MV-4-11 (cell line): ENCODE measurements at places on chromosomes 6 and 20.

GRCh38 chr20:57480444-57481160 is 44.3 kb downstream of the CTCFL start:
- peak; percentile 31 for DNase-seq

DNA sequence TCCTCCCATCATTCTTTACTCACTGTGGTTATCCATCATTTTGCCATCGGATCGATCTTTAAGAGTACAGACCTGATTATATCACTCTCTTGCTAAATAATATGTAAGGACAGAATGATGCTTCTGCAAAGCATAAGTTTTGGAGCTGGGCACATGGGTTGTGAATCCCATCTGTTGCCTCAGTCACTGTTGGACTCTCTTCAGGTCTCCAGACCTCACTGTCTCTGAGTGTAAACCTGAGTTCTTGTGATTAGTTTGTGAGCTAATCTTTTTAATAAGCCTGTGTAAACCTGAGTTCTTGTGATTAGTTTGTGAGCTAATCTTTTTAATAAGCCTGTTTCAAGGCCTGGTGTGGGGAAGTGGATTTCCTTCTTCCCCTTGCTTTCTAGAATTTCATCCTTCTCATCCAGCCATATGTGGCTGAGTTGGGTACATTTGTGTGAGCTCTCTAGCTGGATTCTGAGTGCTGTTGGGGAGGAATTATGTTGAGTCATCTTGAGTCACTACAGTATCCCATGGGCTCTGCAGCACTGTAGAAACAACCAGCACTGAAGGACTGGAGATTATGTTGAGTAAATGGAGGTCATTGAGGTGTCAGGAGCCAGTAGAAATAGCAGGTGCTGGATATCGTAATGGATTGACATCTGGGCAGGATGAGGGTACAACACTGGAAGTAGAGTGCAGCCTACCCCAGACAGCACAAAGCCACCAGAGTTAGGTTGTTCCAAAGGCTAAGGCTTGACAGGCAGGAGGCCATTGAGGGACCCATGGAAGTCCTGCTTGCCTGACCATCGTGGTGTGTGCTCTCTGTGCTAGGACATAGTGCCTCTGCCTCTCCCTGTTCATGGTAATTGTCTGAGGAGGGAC is 52.4 kb downstream of the SCAND1 start:
- peak; percentile 33 for DNase-seq

GRCh38 chr20:14878676-14879019 is 541.2 kb upstream of the FLRT3 start:
- DNase-seq, result no peak

GRCh38 chr20:7977709-7978108 is 37.5 kb upstream of the HAO1 start:
- no peak for DNase-seq

DNA sequence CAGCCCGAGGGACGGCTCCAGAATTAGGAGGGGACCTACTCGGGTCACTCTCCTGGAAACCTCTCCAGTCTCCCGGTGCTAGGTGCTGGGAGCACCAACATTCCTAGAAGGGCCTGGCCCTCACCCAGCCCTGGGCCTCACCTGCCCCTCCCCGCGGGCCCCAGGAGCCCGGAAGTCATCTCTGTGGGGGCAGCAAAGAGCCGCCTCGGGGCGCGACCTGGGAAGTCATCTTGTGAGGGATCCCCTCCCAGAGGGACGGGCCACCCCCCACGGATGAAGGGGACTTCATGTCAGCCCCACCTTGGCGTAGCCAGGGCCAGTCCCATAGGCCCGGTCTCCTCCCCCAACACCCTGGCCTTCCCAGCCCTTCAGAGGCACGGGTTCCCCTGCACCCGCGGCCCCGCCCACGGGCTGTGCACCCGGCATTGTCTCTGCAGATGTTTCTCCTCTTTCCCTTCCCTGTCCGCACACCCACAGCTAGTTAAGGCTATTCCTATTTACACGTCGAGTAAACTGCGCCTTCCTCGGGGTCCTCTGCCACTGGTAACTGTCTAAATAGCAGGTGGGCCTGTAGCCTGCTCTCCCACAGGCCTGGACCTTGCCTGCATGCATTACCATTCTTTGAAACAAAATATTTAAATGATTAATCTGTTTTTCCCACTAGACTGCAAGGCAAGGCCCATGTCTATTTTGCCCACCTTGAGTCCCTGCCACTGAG is 896 bp upstream of the RNASET2 start:
- DNase-seq, result peak; percentile 68

- peak; percentile 69 for DNase-seq
These were observed 5.6 kb downstream of the PPP1R16B start for GRCh38 chr20:38810926-38811630.

DNA sequence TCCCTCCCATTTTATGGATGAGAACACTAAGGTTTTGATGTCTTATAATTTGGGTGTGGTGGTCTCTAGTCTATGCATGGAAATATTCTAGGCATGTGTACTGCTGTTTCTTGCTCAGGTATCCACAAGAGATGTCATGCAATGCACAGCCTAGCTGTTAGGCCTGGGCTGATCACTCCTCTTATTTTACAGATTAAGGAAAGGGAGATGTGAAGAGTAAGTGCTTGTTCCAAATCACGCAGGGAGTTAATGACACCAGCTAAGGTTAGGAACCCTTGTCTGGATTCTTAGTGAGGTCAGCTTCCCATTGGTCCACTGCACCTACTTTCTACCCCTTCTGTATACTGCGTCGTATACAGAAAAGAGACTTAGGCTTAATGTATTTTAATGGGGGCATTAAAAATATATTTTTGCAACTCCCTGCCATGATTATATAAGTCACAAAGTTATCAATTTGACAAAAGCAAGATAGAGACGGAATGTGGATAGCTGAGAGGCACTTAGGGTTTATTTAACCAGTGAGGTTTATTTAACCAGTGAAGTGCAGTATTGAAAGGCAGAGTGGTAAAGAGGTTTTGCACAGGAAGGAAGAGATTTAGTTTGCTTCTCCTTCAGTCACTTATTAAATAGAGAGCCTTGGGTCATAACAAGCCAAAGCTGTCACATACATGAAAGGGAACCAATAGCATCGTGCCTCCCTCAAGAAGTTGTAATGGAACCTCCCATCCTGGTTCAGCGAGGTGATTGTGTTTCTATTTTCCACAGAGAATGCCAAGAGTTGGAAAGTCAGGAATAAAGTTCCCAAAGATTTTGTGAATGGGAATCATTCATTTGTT is 95.0 kb upstream of the FAM184A start:
- DNase-seq, result no peak

- peak; percentile 38 for DNase-seq
These were observed 111.6 kb downstream of the JPH2 start for GRCh38 chr20:44075191-44075949.

DNA sequence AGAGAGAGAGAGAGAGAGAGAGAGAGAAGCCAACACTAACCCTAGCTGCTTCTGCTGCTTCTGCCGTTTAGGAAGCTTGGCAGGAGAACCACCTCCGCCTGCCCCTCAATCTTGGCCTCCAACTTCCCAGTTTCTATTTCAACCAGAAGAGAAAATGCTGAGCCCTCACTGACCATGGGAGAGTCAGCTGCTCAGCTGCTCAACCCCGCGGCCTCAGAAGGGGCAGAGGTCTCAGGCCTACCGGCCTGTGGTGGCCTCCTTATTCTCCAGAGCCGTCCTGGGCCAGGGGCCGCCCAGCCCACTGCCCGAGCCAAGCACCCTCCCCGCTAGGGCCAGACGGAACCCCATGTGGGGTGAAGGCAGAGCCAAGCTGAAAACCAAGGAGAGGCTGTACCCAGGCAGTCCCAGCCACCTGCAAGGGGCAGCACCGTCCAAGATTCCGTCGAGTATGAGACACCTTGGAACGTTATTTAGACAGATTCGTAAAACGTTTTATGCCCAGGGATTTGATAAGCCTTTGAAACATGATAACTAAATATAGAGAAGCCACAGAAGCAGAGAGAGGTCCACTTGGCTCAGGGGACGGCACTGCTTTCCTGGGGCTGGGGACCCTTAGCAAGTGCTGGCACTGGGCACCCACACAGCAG is 116.6 kb downstream of the DLL1 start:
- peak; percentile 89 for DNase-seq

GRCh38 chr6:88402909-88403308 is 236.8 kb upstream of the CNR1 start:
- no peak for DNase-seq

DNA sequence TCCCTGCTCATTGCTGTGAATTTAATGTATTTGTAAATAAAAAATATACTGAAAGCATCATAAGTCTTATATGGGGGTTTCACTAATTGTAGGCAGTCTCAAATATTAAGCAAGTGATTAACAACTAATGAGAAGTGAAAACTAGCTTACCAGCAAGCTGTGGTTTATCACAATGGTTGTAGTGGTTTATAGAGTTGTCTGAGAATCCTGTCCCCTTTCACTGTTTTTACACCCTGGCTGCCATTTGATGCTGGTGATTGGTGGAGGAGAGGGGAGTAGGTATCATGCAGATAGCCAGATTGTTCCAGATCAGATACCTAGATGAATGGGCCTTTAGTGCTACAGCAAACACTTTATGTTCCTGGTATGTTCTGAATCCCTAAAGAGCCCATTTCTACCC is 6.0 kb downstream of the MKKS start:
- no peak for DNase-seq

- DNase-seq, result peak; percentile 43
These were observed 21.6 kb upstream of the TNFAIP3 start for GRCh38 chr6:137845460-137845859.

DNA sequence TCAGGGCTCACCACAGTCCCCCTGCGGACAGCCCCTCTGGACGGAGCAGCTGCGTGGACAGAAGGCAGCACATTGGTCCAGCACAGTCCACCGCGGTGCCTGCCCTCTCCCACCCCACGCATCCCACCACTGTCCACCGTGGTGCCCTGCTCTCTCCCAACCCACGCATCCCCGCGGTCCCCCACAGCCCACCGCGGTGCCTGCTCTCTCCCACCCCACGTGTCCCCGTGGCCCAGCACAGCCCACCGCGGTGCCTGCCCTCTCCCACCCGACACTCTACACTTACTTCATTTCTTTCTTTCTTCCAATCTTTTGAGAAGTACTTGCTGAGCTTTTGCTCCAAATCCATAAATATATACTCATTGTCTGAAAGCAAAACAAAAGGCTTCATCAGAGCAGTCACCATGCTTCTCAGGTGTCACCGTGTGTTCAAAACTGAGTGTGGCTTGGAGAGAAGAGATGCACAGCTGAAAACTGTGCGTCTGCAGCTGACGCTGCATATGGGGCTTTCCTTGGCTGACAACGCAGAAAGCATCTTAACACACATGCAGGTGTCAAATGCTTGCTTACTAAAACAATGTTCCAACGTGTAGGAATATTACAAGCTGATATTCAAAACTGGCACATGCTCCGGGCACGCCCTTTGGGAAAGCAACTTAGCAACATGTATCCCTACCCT is 11.8 kb downstream of the FRMD1 start:
- no peak for DNase-seq

- peak; percentile 31 for DNase-seq
These were observed 9.2 kb downstream of the ECI2 start for GRCh38 chr6:4125933-4126864.

DNA sequence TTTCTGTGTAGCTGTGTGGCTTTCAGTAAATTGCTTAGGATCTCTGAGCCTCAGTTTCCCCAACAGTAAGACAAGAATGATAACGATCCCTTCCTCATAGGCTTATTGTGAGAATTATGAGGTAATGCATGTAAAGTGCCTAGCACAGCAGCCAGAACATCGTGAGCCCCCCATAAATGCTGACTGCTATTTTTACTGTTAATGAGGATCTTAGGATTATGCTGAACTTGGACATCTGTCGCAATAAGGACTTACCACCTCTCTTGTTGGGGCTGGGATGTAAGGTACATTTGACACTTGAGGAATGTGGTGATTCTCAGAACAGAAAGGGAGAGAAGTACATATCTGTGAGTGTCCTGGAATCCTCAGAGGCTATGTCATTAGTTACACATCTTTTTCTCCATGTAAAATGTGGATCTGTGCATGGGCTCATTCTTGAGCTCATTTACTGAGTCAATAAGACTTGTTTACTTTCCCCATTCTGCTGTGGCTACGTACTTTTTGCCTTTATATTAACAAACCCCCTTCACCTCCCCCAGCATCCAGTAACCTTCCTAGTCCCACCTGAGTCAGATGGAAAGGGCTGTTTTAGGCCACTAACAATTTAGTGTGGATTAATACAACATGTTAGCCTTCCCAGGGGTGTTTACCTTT is 64.4 kb upstream of the PLEKHG1 start:
- DNase-seq, result no peak

GRCh38 chr6:42084889-42085288 is 34.6 kb downstream of the TAF8 start:
- no peak for DNase-seq

DNA sequence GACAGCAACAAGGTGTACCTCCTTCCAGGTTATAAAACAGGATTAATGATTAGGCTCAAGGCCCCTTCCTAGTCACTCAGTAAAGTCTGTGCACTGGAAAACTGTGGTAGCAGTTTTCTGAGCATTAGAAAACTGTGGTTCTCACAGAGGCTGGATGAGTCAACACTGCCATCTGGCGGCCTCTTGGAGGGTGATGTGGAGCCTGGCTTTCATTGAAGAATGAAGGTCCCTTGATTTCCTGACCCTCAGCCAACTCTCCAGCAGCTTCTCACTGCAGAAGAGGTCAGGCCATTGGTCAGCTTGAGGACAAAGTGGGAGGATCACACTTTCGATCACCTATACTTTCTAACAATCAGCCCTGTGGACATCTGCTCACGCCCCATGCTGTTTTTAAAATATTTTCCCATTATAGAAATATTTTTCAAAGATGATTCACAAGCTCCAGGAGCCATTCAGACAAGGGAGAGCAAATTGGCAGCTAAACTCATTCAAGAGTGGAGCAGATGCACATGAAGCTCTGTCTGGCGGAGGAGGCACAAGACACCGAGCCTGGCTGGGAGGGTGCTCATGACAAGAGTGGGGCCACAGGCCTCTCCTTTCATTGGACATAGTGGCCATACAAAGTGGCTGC is 23.2 kb downstream of the PSMB1 start:
- peak; percentile 44 for DNase-seq
